ENCODE measurements at places on chromosomes 13 and 19. TPM values are rescaled to one million over a fixed set of nuclear protein-coding genes. Genes with fewer than 3 reads are reported as not detected.

- no peak for DNase-seq
Observed at GRCh38 chr13:104976986-104977385, 1558.5 kb downstream of the EFNB2 start.

- DNase-seq = peak; percentile 65
Observed at GRCh38 chr19:52188822-52189734, 774 bp upstream of the PPP2R1A start.

DNA sequence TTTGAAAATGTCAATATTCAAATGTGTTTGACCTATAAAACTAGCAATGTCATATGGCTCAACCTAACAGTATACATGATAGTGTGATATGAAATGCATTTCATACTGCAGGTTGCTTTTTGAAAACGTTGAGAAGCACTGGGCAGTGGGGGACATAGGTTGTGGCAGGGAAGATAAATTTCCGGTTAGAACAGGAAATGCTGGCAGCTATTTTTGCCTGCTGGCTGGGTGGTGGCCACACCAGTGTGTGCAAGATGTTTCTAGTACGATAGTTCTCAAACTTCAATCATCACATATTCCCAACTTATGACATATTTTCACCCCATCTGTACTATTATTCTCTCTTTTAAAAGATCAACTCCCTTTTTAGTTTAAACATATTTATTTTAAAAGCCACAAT lies 17.2 kb downstream of the FXYD5 start:
- no peak for DNase-seq

DNA sequence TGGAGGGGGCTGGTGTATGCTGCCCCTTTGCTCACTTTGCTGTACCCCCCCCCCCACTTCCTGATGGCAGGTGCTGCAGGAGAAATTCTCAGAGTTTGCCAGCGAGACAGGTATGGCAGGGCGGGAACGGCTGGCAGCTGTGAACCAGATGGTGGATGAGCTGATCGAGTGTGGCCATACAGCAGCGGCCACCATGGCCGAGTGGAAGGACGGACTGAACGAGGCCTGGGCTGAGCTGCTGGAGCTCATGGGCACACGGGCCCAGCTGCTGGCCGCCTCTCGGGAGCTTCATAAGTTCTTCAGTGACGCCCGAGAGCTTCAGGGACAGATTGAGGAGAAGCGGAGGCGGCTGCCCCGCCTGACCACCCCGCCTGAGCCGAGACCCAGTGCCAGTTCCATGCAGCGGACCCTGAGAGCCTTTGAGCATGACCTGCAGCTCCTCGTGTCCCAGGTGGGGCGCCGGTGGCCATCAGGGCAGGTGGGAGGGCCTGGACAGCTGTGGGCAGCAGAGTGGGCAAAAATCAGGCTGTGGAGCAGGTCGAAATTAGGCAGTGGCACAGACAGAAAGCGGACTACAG lies 19.6 kb upstream of the SHKBP1 start:
- no peak for DNase-seq

- DNase-seq = no peak
Observed at GRCh38 chr19:33720691-33721682, 75.7 kb upstream of the KCTD15 start.

- peak; percentile 78 for DNase-seq
Observed at GRCh38 chr13:100514788-100515409, 73.7 kb downstream of the GGACT start.

DNA sequence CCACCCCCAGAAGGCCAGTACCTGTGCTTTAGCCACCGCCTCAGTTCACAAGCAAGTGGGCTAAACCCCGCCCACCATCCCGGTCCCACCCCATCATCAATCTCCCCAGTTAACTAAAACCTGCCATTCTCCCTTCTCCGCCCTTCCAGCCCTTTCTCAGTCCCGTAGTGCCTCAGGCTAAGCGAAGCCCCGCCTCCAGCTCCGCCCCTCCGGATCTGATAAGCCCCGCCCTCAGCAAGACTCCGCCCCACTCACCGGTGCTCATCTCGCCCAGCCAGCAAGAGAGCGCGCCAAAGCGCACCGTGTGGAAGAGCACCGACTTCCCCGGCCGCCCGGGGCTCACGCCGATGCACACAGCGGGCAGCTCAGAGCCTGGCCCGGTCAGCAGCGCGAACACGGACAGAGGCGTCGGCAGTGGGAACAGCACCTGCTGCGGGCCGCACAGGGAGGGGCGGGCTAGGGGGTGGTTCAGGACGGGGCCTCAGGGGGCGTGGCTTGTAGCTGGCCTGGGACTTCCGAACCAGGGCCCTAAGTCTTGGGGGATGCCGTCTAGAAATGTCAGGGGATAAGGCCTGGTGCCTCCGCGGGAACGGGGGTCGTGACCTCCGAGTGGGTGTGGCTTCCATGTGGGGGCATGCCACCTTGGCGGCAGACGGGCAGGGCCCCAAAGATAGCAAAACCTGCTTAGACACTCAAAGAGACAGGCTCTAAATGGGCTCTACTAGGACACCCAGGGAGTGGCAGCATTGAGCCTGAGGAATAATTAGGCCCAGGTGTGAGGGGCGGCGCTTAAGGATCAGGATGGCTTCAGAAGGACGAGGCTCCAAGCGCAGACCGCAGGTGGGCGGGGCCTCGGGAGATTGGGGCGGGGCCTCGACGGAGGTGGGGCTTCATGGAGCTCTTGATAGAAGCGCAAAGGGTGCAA lies 21.4 kb downstream of the MAP4K1 start:
- DNase-seq = no peak

- no peak for DNase-seq
Observed at GRCh38 chr13:73131247-73131646, 72.4 kb downstream of the KLF5 start.

DNA sequence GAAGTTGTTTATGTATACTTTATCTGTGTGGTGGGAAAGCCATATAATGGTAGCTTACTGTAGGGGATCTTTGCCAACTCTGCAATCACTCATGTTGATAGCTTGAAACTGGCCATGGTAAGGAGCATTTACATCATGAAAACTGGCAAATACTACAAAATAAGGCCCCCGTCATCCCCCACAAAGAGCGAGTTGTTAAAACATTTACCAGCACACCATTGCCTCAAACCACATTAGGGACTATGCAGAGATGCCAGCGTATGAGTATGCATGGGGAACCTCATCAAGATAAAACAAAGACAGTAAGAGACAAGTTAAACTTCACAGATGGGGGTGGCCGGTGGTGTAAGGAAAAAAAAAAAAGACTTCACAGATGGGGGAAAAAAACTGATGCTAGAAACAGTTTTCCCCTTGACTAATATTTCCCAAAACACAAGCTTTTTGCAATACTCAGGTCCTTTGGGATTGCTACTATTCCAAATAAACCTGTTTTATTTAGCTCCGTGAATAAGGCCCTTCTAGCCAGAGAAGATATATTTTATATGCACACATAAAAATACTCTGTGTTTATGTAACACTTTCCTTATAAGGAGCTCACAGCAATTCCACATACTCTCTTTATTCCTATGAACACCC lies 70.6 kb upstream of the SERP2 start:
- no peak for DNase-seq

GRCh38 chr13:73428706-73429105 lies 369.9 kb downstream of the KLF5 start:
- no peak for DNase-seq

- DNase-seq = no peak
Observed at GRCh38 chr19:18754501-18754900, 36.6 kb downstream of the COMP start.

DNA sequence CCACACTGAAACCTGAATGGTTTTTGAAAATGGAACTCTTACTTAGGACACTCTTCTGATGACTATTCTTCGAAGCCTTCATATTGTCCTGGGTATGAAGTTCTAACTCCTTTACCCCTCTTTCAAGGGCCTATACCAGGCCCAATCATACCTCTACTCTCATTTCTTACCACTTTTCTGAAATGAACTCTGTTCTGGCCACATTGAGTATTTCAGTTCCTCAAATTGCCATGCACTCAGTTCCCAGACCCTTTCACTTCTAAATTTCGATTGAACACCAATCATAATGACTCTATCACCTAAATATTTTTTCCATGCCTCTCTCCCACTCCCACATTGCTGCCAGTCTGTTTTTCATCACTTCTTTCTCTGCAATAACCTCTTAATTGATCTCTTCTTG lies 53.7 kb downstream of the LACC1 start:
- no peak for DNase-seq

GRCh38 chr13:51637852-51638215 lies 53.6 kb downstream of the WDFY2 start:
- DNase-seq = no peak

CACNG6 gene
- 27.6 TPM for polyA plus RNA-seq

C1QTNF9 gene
- polyA plus RNA-seq = 8.7 TPM

HIPK4 gene
- polyA plus RNA-seq = 1.6 TPM
